ENCODE measurements at places on chromosomes 12 and 14.

DNA sequence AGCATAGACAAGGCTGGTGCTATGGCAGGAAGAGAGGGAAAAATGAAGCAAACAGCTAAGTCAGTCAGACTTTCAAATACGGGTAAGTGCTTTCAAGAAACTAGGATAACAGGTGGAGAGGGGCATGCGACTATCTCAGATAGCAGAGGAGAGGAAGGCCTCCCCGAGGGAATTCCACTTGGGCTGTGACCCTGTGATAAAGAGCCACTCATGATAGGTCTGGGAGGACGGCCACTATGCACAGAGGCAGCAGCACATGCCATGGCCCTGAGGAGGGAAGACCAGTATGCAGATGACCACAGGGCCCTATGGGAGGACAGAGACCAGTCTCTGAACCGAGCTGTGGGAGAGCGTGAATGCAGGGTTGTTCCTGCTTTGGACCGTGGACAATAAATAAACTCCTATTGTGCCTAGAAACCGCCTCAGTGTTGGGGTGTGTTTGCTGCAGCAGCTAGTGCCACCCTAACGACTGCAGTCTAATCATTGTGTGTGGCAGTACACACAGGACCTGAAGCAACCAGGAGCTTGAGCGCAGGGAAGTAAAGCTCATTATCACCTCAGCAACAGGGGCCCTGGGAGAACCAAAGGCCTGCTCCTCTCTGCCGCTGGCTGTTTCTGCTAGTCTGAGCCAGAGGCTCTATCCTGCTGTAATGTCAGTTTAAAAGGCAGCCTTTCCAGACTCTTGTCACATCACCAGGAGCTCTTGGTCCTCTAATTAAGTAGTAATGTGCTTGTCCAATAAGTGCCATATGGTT is 119.1 kb downstream of the CACNA1C start:
- DNase-seq = no peak

- DNase-seq = no peak
Measured at GRCh38 chr12:108911915-108912314, 32.0 kb downstream of the DAO start.

DNA sequence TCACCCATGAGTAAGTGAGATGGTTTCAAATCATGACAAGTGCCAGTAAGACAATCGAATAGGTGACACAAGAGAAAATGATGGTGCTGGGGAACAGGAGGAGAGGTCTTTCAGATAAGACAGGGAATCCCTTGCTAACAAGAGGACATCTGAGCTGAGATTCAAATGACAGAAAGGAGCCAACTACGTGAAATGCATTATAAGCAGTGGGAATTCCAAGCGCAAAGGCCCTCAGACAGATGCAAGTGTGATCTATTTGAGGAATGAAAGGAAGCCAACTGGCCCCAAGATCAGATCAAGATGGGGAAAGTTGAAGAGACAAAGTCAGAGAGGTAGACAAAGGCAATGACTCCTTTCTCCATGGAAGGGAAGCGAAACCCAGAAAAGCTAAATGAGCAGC is 4.7 kb downstream of the KCNK10 start:
- no peak for DNase-seq

DNA sequence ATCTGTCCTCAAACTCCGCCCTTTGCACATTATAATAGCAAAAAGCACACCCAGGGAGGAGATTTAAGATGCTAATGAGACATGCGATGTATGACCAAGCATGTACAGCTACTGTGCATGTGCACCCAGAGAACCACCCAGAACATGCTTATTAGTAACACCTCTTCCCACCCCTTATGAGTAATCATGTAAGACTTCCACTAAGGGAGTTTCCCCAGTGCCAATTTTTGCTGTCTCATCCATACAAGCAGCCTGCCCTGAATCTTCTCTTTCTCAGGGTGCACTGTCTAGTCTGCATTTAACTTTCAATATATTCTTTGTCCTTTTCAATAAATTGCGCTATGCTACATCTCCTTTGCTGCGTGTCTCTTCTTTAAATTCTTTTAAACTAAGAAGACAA is 830.0 kb upstream of the NOVA1 start:
- DNase-seq = no peak

DNA sequence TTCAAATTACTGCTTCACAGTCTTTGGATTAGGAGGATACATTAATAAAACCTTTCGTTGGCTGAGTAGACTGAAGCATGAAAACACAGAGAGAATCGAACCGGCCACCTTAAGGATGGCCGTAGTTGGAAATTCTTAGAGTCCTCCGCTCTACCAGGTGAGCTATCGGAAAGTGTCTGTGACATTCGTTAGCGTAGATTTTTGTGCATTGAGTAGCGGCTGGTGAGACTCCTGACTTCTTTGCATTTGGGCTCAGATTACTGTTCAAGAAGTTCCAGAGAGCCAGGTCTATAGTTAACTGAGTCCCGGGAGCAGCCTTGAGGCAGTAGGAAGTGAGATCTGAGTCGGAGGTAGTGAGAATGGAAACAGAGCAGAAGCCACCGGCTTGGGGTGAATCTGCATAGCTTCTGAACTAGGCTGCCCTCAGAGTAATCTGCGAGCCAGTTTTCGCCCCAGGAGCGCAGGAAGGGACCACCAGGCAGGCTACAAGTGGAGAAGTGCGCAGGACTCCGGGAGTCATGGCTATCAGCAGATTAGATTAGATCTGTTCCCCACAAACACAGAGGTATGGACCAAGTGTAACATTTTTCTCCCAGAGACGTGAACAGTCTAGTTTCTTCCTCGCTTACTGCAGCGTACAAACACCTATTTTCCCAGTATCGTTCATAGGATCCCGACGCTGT is 11.0 kb downstream of the OR6S1 start:
- DNase-seq = peak; percentile 71

GRCh38 chr14:53265025-53265424 is 111.9 kb upstream of the DDHD1 start:
- DNase-seq = no peak

- DNase-seq = no peak
Measured at GRCh38 chr14:22689199-22689598, 45.0 kb upstream of the OR6J1 start.

GRCh38 chr12:122354958-122355641 is 67.4 kb downstream of the CLIP1 start:
- no peak for DNase-seq

GRCh38 chr14:81474685-81475324 is 58.8 kb downstream of the SEL1L start:
- no peak for DNase-seq

DNA sequence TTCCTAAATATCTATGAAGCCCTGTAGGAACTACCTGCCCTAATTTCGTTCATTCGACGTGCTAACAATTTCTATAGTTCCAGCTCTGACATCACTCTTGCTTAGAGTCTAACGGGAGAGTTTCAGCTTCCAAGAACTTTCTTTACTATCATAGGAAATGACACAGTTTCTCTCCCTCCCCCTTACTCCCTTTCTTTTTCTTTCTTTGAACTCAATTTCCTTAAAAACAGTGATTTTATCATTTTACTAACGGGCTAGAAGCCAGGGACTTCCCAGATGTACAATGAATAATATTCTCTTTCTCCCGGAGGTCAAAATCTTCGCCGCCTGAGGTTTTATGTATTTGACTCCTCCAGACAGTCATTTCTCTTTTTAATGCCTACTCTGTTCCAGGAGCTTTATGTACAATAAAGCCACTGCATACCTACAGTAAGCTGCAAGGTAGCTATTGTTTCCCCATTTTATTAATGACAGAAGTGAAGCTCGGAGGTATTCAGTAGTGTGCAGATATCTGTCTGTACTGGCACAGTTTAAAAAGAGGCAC is 15.7 kb downstream of the SMCO2 start:
- no peak for DNase-seq

GRCh38 chr12:71178162-71178561 is 20.4 kb upstream of the TSPAN8 start:
- no peak for DNase-seq

DNA sequence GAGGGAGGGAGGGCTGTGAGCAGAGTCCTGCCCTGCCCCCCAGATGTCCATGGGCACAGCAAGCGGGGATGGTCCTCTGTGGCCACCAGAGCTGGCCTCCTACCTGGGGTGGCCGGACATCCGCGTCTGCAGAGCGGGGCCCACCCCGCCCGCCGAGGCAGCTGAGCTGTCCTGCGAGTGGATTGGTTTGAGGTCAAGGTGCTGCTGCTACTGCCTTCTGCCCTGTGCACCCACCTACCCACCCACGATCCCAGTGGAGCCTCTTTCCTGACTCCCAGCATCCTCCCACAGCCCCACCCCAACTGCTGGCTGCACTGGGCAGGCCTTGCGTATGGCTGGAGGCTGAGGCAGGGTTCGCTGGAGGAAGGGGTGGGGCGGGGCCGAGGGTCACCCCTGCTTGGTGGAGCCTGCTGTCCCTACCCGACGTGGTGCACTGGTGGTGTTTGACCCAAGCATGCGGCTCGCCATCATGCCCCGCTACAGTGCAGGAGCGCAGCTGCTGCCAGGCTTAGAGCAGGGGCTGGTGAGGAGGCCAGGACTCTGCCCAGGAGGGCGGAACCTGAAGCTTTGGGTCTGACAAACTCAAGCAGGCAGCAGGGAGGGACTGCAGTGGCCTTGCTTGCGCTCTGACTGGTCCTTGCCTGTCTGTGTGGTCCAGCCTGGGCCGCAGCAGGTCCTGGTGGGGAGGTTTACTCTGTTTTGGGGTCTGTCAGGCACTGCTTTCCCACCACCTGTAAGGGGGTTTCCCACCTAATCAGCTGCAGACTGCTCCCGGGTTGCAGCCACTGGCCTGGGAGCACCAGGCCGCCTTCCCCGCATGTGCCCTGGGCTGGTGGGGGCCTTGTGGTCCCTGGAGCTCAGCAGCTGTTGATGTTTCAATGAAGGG is 23.7 kb downstream of the CEP170B start:
- no peak for DNase-seq

DNA sequence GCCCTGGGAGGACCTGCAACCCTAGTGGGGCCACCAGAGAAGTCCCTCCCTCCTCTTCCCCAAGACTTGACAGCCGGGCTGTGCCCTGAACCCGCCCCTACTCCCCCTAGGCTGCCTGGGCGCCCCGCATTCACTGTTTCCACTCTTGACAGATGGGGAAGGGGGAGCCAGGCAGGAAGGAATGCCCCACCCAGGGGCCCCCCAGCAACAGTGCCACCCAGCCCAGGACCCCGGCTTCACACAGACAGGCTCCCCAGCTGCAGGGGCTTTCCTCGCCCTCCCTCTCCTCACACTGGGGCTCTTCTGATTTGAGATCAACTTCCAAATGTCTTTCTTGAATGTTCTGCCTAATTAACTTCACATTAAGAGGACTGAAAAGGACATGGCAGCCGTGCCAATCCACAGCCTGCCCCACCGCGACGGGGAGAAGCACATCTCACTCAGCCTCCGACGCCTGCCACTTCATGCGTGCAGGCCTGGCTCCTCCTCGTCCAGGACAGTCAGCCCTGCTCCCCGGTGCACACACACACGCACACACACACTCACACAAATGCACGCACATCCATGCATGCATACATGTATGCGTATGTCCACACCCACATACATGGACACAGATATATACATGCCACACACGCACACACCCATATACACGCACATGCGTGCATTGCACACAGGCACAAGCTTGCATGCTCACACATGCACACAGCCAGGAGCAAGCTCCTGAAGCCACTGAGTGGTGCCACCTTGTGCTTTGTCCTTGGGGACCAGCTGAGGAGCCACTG is 19.6 kb upstream of the C14orf180 start:
- DNase-seq = no peak

- DNase-seq = no peak
Measured at GRCh38 chr12:113200021-113200797, 14.7 kb downstream of the RITA1 start.

- DNase-seq = no peak
Measured at GRCh38 chr12:81229759-81230158, 151.9 kb downstream of the ACSS3 start.

DNA sequence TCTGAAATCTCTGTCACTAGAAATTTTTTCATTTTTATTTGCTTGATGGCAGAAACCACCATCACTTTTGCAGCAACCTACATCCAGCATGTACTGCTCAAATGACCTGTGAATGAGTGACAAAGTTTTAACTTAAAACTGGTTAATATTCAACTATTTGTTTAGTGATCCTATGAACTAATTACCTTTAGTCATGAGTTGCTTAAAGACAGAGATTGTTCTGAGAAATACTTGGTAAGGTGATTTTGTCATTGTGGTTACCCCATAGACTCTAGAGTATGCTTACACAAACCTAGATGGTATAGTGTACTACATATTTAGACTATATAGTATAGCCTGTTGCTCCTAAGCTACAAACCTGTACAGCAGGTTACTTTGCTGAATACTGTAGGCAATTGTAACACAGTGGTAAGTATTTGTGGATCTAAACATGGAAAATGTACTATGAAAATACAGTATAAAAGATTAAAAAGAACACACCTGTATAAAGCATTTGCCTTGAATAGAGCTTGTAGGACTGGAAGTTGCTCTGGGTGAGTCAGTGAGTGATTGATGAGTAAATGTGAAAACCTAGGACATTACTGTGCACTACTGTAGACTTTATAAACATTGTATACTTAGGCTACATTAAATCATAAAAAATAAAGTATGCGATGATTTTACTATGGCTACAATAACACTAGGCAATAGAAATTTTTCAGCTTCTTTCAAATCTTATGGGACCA is 256.6 kb upstream of the PPFIA2 start:
- no peak for DNase-seq

DNA sequence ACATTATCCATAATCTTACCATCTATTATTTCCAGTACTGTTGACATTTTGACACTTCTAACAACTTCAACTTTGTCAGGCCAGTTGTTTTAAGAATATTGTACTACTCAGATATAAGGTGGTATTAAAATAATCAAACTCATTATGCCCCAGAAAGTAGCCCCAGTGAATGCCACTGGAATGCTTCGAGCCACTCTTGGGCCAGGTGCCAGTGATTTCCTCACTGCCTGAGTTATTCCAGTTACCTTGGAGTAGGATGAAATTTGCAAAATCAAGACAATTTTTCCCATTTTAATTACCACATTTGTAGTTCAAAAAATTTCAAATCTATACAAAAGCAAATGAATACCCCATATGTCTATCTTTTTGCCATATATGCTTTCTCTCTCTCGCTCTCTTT is 9.2 kb downstream of the CIPC start:
- no peak for DNase-seq

DNA sequence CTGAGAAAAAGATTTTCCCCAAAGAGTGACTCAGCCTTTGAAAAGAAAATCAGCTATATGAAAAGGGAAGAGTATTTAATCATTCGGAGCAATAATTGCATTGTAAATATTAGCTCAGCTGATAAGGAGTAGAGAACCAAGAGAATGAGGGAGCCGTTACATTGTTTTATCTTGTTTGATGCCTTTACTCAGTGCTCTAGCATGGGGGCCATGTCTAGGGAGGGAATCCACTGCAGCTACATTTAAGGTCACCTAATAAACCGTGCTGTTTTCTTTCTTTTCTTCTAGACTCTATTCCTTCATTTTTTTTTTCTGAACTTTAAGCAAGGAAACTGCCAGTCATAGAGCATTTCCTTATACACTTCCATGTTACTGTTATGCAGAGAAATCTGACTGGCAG is 447.0 kb downstream of the DIO2 start:
- DNase-seq = no peak

DNA sequence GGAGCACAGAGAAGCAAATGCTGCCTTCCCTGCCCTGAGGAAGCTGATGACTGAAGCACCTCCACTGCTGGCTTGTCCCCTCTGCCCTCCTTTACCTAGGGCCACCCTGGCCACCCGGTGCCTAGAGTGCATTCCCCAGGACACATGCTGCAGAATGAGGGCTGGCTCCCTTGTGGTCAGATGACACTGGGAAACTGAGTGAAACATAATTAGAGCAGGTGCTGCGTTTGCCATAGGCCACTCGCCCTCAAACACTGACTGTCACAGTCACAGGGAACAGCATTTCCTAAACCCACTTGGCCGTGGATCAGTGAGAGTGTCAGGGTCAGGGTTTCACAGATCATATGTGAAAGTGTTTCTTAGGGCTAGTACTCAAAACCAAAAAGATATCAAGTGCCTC is 16.0 kb downstream of the TCHP start:
- no peak for DNase-seq

- no peak for DNase-seq
Measured at GRCh38 chr14:78652727-78653126, 482.6 kb downstream of the NRXN3 start.
